Stimulated activated CD8-positive, alpha-beta memory T cell treated with anti-CD3 and anti-CD28 coated beads, Interleukin-7, amount 100 ng/mL, for 24 hours (primary cell): ENCODE measurements at places on chromosomes 7 and 10.

DNA sequence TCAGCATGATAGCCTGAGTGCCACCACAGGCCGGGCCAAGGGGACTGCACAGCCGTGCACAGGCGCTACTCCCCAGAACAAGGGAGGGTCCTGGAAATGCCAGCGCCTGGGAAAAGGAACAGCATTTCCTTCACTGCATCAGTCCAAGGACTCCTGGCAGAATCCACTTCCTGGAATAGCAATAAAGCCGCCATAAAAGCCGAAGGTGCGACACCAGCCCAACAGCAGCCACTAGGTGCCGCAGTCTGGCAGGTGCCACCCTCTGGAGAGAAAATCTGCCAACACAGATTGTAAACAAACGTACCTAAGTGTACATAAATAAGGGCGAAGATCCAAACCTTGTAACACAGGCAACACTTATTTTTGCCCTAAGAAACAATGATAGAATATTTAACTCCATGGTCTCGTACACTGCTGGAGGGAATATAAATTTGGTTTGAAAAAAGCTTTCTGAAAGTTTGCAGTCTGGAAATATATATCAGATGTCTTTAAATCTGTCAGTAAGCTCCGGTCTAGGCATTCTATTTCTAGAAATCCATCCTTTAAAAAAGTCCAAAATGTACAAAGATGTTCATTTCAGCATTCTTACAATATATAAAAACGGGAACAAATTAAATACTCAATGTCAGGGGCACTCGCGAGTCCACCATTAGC is 22.2 kb downstream of the VOPP1 start:
- DNase-seq, result no peak

- no peak for DNase-seq
These were observed 6.3 kb downstream of the PRF1 start for GRCh38 chr10:70596110-70596798.

- no peak for DNase-seq
These were observed 105.7 kb downstream of the HBP1 start for GRCh38 chr7:107274506-107274905.

- no peak for DNase-seq
These were observed 63.3 kb downstream of the NOC3L start for GRCh38 chr10:94299417-94299816.
